LHCN-M2 (cell line): ENCODE measurements at places on chromosomes 13 and 19. TPM values are rescaled to one million over a fixed set of nuclear protein-coding genes. Genes with fewer than 3 reads are reported as not detected.

The BEST2 gene
- total RNA-seq = 0.45 and 0.98 TPM in 2 replicates

The GNA15 gene
- 0.06 and 0.40 TPM in 2 replicates for total RNA-seq

The TMC4 gene
- 0.40 and 0.51 TPM in 2 replicates for total RNA-seq

The DHDH gene
- total RNA-seq = 0.96 TPM in 1 of 2 replicates, not detected in the other

The MBD3L3 gene
- total RNA-seq = not detected in 2 replicates

The DPF1 gene
- total RNA-seq = 13.8 and 14.1 TPM in 2 replicates

The COL4A1 gene
- 63.0 and 68.5 TPM in 2 replicates for total RNA-seq

The SLC10A2 gene
- not detected in 2 replicates for total RNA-seq

DNA sequence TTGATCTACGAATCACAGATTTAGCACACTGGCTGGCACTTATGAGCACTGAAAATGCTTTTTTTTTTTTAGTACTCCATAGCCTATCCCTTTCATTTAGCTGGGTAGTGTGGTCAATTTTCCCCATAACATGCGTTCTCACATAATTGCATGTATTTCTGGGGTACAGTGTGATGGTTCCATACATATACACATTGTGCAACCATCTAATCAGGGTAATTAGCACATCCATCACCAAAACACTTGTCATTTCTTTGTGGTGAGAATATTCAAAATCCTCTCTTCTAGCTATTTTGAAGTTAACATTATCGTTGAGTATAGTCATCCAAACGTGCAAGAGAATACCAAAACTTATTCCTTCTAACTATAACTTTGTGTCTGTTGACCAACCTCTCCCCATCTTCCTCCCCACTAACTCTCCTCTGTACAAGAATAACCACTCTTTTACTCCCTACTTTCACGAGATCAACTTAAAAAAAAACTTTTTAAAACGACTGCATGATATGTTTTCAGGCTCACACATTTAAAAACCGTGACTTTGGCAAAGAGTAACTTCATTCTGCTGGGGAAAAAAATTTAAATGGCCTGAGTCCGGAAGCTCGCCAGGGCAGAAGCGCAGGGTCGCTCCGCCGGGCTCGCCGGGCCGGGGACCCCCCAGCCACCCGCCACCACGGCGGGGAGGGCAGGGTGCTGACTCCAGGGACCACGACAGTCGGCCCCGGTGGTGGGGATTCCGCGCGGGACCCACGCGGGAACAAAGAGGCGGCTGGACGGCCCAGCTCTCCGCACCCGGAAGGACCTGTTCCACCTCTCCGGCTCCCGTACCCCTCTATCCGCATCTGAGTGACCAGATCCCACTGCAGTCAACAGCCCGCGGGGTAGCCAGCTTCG lies 868 bp upstream of the UBAC2 start:
- DNase-seq = no peak

GRCh38 chr13:35743165-35743564 lies 266.7 kb upstream of the MAB21L1 start:
- no peak for DNase-seq

DNA sequence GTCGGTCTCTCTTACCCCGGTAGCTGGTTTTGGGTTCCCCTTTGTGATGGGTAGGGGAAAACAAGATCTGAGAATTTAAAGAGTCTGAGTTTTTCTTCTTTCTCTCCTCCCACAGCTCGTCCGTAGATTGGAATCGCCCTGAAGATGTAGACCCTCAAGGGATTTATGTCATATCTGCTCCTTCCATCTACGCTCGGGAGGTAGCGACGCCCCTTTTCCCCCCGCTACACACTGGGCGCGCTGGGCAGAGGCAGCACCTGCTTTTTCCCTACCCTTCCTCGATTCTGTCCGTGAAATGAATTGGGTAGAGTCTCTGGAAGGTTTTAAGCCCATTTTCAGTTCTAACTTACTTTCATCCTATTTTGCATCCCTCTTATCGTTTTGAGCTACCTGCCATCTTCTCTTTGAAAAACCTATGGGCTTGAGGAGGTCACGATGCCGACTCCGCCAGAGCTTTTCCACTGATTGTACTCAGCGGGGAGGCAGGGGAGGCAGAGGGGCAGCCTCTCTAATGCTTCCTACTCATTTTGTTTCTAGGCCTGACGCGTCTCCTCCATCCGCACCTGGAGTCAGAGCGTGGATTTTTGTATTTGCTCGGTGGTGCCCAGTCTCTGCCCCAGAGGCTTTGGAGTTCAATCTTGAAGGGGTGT lies 7.1 kb upstream of the SELENOV start:
- DNase-seq = no peak

DNA sequence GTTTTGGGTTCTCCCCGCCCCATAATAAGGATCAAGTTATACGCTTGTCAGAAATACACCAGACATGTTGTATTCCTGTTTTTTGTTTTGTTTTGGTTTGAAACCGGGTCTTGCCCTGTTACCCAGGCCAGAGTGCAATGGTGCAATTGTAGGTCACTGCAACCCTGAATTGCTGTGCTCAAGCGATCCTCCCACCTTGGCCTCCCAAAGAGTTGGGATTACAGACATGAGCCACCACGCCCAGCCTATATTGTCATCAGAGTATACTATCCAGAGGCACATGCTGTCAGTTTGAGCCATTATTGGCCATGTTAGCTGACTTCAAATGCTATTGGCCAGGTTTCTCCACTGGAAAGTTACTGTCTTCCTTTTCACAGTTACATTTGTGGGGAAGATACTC lies 9.8 kb downstream of the SAFB start:
- DNase-seq = no peak

GRCh38 chr13:59360108-59360507 lies 803.6 kb downstream of the DIAPH3 start:
- DNase-seq = no peak

DNA sequence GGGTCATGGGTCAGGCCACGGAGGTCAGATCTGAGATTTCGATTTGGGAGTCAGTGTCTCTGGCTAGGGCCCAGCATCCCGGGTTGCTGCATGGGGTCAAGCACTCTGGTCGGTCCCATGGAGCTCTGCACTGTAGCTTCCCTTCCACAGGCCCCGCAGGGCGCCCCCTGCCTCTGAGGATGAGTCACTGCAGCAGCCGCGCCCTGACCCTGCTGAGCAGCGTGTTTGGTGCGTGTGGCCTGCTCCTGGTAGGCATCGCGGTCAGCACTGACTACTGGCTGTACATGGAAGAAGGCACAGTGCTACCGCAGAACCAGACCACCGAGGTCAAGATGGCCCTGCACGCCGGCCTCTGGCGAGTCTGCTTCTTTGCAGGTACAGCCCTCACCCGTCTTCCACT lies 3.6 kb downstream of the CACNG7 start:
- no peak for DNase-seq

DNA sequence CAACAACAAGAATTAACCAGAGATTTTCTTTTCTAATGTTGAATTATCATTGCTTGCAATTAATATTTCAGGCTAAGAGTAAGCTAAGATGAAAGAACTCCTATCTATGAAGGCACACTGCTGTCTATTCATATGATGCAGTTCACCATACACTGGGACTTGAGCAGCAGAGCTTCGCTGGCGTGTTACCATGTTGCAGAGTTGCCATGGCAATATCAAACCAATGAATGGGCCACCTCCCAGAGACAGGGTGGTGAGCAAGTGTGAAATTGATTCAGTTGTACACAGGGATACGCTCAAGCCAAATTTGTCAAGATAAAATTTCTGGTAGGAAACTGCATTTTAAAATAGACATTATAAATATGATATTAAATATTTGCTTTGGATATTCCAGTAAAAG lies 69.3 kb upstream of the MYO16 start:
- no peak for DNase-seq

DNA sequence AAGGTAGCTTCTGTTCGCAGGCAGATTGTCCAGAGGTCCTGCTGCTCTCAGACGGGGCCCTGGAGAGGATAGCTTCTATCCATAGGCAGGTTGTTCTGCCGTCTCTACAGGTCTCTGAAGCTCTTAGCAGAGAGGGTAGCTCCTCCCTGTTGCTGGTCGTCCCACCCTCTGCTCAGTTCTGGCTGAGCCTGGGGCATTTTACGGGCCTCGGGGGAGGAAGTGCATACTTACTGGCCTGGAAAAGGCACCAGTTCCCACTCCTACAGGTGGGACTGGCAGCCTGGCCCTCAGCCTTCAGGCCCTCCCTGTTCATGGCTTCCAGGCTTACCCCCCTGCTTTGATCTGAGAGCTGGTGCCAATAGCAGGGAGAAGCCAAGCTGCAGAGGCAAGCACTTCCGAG lies 42.3 kb downstream of the USPL1 start:
- DNase-seq = no peak
